ENCODE measurements at places on chromosomes 6 and 20.

DNA sequence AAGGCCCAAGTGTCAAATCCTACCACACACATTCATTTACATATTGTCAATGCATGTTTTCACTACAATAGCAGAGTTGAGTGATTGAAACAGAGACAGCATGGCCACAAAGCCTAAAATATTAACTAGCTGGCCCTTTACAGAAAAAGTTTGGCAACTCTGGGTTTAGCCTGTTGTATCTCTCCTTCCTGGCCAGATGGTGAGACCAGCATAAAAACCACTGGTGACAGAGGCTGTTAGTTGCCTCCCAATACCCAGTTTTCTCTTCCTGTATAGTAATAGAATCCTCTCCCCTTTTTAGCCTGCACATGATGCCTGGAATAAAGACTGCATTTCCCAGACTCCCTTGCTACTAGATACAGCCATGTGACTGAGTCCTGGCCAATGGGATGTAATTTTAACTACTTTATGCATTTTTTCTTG is 100.0 kb upstream of the TAB2 start:
- DNase-seq, result peak; percentile 41

GRCh38 chr6:110944681-110945151 is 13.8 kb upstream of the GTF3C6 start:
- DNase-seq, result no peak

GRCh38 chr6:126761854-126762253 is 356.6 kb upstream of the RSPO3 start:
- DNase-seq, result no peak

DNA sequence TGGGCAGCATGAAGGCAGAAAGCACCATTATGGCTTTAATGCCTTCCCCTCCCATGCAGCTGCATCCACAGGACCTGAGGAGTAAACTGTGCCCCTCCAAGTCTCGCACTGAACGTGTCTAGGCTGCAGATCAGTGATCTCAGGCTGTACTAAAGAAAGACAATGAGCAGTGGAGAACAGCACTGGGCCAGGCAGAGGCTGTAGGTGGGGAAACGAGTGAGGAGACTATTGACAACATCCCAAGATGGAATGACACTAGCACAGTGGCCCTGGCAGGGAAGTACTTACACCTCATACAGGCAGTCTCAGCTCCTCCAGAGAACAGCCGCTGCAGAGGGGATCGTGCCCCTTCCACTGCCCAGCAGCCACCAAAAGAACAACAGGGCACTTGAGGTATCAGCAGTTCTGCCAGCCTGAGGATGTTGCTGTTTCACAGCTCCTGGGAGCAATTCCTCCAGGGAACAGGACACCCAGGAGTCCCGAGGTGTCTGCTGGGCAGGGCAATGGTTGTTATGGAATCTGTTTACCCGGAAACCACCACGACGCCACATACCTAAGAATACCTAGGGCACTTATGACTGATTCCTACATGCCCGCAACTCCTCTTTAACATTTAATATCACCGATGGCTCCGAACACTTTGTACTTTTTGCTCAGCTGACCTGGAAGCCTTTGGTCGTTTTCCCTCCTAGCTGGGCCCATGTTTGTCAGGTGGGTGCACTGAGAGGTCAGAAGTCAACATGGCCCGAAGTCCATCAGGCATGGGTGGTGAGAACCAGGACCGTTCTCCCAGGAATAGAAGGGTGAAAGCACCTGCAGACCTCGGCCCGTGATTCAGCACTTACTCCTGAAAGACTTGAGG is 79.1 kb downstream of the SLC22A23 start:
- DNase-seq, result no peak

- no peak for DNase-seq
Observed at GRCh38 chr6:42335896-42336295, 115.8 kb downstream of the TRERF1 start.

DNA sequence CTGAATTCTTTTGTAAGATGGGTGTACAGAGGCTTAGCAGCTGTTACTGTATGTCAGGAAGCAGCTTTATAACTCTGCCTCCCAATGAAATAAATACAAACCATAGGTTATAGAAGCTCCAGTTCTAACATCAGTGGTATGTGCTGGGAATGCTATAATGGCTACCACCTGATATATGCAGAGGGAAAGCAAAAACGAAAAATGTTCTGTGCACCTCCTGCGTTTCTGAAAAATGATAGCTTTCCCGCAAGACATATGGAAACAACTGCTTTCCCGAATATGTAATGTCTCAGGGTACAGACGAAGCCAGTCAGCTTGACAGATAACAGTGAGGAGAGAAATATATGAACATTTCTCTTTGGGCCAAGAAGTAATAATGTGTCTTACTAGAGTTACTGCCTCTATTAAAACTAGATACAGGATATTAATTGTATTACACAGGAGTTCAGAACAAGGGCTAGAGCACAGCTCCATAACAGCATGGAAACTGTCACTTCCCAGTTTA is 517.0 kb upstream of the NRSN1 start:
- no peak for DNase-seq

DNA sequence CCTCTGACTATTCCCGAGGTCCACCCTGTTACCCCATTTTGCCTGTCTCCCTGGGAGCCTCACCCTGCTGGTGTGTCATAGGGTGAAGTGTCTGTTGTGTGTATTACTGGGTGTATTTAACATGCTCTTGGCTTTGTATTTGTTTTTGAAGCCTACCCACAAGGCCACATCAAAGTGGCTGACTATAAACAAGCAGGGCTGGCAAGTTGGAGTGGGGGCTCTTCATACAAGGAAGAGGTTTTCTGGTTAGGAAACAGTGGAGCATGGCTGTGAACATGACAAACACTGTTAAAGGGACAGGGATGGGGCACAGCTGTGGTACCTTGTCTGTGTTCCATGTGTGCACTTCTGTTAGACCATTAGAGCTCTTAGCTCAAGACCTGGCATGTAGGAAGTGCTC is 26.3 kb downstream of the HECA start:
- DNase-seq, result peak; percentile 54

DNA sequence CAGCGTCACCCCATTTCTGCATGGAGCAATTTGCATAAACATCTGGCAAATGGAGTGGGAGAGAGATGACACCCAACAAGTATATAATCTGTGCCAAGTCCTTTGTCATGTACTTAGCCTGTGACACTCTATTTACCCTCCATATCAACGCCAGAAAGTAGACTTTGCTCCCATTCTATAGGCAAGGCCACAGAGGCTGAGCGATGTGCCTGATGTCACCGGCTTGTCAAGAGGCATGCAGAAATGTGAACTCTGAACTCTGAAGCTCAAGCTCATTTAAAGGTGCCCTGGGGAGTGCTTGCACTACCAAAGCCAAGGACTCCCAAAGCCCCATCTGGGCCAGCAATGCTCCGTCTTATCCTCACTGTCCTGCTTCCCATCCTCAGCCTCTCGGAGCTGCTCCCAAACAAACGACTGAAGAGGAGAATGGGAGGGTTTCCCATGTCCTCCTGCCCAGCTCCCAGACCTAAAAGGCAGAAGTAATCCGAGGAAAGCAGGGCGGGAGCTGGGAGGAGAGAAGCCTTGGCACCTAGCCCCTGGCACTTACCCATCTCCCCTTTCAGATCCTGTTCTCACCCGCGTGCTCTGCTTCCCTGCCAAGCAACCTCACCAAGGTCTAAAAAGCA is 9.2 kb downstream of the CPNE5 start:
- no peak for DNase-seq

- DNase-seq, result no peak
Observed at GRCh38 chr6:76250666-76251065, 178.2 kb upstream of the IMPG1 start.

DNA sequence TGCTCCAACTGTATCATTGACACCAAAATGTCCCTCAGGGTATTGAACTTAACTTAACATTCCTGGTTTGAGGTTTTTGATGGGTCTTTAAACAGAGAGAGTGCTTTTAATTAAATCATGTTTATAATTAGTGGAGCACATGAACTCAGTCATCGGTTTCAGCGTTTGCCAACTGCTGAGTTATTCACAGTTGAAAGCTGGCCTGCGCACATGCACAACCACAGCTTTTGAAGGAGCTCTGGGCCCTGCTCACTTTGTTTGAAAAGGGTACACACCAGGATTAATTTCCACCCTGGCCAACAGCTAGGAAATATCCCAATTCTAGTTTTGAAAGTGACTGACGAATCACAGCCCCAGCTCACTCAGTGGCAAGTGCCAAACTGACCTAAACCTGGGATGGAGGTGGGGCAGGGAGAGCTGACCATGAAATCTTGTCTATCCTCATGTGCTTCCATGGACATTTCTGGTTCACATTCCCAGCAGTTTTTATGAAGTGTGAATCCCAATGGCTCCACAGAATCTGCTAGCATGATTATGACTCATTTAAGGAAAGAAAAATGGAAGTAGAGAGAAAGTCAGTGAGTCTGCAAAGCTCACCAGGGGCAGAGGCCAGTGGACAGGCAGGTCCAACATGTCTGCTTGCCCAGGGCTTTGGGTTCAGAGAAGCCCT is 247.8 kb downstream of the FNDC1 start:
- no peak for DNase-seq

GRCh38 chr6:89082486-89082891 is 1.9 kb downstream of the PNRC1 start:
- DNase-seq, result no peak

DNA sequence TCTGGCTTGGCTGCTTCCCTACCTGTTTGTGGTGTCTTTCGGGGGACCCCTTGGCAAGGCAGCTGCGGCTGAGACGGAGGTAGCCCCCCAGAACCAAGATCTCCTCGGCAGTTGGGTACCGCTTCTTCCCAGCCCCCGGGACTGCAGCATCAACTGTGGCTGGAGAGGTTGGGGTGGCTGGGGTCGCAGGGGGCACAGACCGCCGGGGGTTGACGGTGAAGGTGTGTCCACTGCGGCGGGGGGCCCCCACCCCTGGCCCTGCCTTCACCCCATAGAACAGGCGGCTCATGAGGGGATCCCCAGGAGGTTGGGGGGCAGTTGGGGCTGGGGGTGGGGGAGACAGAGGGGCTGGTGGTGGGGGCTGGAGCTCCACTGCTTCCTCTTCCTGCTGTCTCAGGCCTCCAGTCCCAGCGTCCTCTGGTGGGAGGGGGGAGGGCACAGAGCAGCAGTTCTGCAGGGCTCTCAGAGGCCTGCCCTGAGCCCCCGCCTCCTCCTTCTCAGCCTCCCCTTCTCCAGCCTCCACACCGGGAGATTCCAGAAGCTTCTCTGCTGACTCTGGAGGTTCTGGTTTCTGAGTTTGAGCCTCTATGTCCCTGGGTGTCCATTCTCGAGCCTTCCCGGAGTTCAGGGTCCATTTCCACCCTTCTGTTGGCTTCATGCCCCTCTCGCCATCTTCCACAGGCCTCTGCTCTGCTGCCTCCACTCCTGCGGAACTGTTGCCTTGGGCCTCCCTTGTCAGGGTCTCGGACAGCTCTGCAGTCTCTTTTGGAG is 1.9 kb downstream of the PPP1R18 start:
- no peak for DNase-seq

DNA sequence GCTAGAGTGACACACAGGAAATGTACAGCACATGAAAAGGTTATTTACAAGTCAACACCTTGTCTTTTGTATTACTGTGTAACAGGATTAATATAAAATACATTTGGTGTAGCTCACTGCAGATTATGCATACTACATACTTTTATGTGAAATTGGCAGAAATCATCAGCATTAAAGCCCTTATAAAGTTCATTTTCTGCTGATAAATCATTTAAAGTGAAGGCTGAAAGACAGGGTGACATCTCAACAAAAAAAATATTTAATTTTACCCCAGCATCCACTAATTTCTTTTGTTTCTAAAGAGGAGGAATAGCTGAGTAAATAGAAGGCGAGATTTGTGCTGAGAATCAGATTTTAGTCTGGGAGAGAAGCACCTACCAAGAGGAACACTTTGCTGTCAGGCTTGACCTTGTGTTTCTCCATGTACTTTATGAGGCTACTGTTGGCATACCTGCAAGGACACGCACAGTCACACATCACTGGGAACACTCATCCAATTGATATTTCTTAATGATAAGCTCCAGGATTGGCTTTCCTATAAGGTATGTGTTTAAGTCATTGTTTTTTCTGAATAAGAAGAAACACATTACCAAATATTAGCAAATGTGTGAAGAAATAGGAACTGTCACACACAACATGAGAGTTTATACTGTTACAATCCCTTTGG is 146.6 kb upstream of the SLC22A16 start:
- no peak for DNase-seq

DNA sequence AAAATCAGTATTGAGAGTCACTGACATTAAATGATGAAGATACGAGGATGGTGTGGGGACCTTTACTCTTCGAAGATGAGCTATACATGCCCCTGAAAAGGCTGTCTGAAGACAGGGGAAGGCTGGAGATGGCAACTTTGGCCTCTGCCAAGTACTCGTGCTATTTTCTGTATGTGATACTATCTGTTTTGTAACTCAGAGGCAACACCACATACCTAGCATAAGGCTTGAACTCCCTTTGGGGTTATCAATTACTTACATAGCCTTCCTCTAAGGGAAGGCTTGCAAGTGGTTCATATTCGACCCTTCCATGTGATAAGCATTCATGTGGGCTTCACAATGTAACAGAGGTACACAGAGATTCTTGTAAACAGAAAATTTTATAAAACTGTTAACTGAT is 68.7 kb upstream of the FBXO30 start:
- DNase-seq, result no peak

DNA sequence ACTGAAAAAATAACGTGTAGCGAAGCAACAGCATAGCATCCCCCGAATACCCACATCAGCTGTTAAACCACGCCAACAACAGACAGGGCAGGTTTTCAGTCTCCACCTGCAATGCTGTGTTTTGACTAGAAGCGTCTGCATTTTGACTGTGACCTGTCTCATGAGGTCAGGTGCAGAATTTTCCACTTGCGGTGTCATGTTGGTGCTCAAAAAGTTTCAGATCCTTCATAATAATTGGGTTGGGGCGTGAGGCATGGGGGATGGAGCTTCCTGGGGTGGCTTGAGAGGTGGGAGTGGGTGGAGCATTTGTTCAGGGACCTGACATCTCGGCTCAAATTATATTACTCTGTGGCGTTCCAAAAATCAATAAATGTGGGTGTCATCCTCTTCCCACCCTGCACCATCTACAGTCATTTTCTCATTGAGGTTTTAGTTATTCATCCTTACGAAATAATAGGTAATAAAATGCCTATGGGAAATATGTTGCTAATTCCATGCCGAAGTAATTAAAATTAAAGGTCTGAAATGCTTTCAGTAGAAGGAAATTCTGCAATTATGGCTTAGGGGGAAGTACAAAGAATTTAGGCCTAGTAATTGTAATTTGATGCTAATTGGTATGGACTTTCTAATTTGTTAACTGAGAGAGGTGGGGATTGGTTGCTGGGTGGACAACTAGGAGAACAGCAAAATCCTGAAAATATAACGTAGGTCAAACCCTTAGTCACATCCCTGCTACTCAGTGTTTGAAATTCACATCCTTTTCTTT is 81.0 kb downstream of the TIAM2 start:
- DNase-seq, result no peak

DNA sequence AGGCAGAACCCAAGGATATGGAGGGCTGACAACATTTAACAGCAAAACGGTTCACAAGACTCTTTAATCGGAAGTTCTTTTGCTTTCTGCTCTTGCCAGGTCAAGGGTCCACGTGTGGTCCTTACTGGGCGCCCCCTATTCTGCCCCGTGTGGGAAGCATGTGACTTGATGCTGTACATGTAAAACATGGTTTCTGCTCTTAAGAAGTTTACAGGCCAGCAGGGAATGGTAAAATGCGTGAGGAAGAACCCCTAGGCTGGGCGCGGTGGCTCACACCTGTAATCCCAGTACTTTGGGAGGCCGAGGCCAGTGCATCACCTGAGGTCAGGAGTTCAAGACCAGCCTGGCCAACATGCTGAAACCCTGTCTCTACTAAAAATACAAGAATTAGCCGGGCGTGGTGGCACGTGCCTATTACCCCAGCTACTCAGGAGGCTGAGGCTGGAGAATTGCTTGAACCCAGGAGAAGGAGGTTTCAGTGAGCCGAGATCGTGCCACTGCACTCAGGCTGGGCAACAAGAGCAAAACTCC is 19.3 kb downstream of the ZNF217 start:
- DNase-seq, result no peak

Measured in CD4-positive, alpha-beta T cell (primary cell).